ENCODE measurements at places on chromosomes 3 and 15.

GRCh38 chr3:132773071-132773619, 50.9 kb upstream of the NPHP3 start:
- no peak for DNase-seq

DNA sequence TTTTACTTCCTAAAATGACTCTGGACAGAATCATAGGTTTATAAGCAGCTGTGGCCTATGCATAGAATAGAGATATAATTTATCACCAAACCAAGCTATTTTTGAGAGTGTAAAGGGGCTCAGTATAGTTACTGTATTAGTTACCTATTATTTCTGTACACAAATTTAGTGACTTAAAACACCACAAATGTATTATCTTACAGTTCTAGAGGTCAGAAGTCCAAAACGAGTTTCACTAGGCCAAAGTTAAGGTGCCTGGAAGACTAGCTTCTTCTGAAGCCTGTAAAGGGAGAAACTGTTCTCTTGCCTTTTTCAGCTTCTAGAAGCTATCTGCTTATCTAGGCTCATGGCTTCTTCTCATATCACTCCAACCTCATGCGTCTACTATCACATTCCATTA, 30.1 kb downstream of the CCDC54 start:
- no peak for DNase-seq

- no peak for DNase-seq
Observed at GRCh38 chr3:16316847-16317560, 52.0 kb downstream of the OXNAD1 start.

DNA sequence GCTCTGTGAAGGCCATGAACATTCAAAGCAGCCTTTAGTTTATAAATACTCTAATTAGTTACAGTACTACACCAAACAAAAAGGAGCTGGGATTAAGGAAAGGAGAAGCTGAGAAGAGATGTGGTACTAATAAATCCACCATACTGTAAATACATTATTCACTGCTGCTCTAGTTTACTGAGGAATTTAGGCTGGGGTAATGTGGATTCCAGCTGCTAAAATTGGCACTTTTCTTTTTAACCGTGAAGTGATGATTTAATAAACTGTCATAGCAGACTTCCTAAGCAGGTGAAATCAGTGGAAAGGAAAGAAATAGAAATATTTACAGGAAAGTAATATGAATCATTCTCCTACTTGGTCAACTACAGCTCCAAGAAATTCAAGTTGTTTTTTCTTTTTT, 88.7 kb downstream of the TFG start:
- DNase-seq, result no peak

DNA sequence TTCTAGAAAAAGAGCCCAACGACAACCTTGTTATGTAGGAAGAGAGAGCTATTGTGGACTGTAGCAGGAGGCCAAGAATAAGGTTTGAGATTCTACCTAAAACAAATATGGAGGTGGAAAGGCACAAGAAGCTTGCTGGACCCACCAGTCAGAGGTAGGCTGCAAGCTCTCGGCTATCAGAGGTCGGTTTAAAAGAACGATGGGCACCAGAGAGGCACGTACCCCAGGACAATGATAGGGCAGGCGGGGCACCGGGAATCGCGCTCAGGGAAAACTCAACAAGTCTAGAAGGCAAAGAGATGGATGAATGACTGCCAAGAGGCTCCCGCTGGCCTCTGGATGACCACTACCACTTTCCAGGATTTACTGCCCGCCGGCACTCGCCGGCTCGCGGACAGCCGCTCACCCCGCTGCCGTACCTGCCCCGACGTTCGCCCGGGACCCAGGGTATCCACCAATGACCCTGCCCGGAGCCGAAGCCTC, 1.1 kb downstream of the HDGFL3 start:
- DNase-seq, result no peak

DNA sequence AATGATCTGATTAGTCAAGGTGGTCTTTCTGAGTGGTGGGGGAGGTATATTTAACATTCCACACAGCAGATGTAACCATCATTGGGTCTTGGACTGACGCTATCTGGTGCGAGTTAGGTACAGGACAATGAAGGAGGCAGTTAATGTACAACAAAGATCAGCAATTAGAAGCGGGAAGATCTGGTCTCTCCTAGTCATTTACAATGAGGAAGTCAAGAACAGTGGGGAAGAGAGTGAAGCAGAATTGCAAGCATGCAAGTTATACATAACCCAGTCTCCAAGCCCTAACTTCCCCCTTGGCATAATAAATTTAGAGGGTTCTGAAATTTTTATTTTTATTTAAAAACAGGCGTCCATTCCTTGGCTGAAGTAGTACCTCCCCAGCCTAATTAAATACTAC, 14.1 kb downstream of the GPD1L start:
- no peak for DNase-seq

GRCh38 chr3:64023861-64024223, 548 bp upstream of the PSMD6 start:
- no peak for DNase-seq

GRCh38 chr15:90915216-90915807, 12.2 kb downstream of the MAN2A2 start:
- no peak for DNase-seq

GRCh38 chr3:113223475-113224281, 12.3 kb downstream of the BOC start:
- no peak for DNase-seq

- DNase-seq, result no peak
Observed at GRCh38 chr15:70213794-70214193, 116.1 kb upstream of the TLE3 start.

GRCh38 chr3:104101736-104102135, 1265.0 kb upstream of the ALCAM start:
- DNase-seq, result no peak

DNA sequence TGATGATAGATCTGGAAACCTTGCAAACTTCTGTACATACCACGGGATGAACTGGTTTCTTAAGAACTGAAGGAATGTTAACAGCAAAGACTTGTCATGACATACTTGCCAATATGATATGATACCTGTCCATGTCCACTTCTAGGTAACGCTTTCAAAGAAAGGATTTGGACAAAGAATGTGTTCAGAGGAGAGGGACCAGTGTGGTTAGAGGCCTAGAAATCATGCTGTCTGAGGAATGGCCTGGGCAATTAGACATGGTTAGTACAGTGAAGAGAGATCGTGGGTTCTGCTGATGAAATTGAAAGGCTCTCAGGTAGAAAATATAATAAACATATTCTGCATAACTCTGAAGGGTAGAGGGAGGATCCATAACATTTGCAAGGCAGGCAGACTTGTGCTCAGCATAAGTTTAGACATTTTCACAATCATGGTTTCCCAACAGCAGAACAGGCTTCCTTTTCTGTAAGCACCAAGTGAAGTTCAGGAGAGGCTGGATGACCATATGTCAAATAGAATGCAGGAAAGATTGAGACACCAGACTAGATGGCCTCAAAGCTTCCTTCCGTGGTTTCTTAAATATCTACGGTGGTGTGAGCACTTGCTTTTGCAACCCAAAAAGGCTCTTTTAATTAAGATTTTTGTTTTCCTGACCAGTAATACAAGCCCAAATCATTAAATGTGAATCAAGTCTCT, 39.9 kb downstream of the TGFBR2 start:
- no peak for DNase-seq

DNA sequence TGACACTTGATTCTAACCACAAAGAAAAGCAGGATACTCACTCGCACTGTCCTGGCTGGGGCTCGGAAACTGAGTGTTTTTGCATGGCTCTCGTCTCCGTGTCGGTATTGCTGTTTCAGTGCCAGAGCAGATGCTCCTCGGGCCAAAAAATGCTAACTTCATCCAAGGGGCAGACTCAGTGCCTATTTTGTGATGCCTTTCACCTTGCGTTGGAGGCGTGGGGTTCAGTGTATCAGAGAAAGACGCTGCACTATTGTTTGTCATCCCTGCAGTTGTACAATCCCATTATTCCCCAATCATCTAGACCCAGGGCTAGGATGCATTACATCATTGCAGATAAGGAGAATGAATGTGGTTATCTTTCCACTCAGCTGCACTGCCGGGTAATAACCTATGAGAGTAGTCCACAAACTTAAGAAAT, 1.4 kb downstream of the CACNA2D3 start:
- DNase-seq, result no peak

GRCh38 chr15:68097029-68097428, 42.9 kb downstream of the PIAS1 start:
- DNase-seq, result no peak

DNA sequence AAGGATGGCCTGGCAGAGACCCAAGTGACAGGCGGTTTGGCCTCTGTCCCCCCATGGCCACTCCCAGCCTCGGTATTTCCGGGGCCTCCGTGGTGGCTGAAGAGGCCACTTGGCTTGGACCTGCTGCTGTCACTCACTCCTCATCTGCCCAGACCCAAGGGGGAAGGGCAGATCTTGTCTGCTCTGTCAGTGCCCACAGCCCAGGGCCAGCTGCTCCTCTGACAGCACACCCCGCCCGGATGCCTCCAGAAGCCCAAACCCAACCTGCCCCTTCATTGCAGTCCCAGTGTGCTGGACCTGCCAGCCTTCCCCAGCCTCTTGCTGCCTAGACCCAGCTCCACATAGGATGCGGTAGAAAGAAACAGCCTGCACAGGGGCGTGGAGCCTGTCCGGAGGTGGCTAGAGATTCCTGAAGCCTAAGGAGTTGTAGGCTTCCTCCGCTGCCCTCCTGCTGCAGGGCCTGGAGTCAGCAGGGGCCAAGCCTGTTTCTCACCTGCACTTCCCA, 52.0 kb downstream of the MAGEF1 start:
- DNase-seq, result no peak

DNA sequence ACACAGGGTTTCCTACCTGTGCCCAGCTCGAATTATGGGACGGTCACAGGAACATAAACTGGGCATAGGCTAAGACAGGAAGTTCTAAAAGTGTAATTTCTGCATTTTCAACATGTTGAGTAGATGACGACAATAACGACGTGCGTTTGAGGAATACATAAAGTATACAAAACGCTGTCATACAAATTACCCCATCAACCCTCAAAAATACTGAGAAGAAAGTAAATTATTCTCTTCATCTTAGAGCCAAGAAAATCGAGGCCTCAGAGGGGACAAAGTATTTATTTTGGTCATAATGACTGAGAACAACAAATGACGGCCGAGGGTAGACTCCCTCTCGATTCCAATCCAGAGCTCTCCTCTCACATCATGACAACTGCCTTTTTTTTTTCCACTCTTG, 60.8 kb downstream of the RUBCN start:
- no peak for DNase-seq

- no peak for DNase-seq
Observed at GRCh38 chr3:128077202-128077624, 25.0 kb downstream of the SEC61A1 start.

DNA sequence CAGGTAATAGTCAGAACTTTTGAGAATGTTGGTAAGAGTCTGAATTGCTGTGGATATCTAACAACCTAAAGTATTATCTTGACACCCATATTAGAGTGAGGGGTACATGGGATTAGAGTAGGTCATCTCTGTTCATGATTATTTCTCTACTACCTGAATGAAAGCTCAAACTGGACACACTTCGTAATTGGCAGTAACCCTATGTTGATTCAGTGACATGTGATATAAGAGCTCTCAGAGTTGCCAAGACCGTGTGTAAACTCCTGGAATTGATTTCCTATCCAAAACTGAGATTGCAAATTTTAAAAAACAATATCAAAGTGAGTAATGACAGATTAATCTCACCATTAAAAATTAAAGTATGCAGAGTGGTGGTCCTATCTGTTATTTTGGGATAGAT, 214.8 kb upstream of the ARHGEF26 start:
- DNase-seq, result no peak

DNA sequence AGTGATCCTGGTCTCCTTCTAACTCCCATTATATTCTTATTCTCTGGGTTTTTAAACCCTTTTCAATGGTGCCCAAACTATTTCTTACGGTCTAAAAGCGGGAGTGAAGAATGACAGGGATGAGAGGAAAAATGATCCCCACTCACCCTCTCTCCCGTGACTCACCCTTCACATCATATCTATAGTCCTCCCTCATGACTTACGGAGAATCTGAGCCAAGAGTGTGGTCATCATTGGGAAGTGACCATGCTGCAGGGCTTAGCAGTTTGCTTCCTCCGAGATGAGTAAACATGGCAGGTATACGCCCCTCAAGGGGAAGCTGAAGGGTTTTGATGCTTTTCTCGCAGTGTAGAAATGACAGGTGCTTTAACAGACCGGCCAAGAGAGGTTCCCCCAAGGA, 274.0 kb downstream of the RYR3 start:
- DNase-seq, result no peak

- DNase-seq, result no peak
Observed at GRCh38 chr3:100900671-100901335, 92.4 kb downstream of the ABI3BP start.

Measured in CD4-positive, alpha-beta memory T cell (primary cell).